Renal cortex interstitium (tissue), 15 donors: ENCODE measurements at places on chromosomes 16 and 17.

- no peak for DNase-seq
Observed at GRCh38 chr17:6857904-6858303, 26.4 kb upstream of the TEKT1 start.

DNA sequence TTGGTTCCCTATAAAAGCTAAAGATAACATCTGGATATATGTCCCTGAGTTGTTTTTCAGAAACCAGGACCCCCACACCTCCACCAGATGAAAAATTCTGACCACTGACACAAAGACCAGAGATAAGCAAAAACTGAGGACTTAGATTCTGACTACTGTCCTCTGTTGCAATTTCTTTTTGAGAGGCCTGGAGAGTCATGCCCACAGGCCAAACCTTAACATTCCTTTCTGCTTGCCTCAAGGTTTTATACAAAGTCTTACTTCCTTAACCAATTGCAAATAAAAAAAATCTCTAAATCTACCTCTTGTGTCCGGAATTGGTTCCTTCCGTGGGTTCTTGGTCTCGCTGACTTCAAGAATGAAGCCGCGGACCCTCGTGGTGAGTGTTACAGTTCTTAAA, 228.5 kb downstream of the ABCC12 start:
- DNase-seq, result no peak

GRCh38 chr17:32311028-32311536, 30.9 kb downstream of the C17orf75 start:
- DNase-seq, result no peak

DNA sequence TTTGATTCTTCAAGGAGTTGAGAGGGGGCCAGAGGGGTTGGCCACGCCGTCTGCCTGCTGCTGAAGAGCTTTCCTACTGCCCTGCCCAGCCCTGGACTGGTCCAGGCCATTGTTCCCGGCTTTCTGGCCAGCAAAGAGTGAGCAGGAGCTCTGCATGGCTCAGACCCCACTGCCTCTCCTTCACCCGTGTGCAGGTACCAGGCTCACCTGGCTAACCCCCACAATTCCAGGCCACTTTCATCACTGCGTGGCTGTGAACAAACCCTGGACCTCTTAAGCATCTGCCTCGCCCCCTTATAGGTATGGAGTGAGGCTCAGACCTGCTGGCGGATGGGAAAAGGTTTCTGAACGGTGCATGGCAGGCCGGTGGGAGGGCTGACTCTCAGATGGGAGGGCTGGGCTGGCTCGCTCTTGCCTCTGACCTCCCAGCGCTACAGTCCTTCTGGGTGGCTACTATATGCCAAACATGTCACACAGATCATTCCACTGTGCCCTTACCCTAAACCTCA, 8.9 kb downstream of the ZNF319 start:
- no peak for DNase-seq

DNA sequence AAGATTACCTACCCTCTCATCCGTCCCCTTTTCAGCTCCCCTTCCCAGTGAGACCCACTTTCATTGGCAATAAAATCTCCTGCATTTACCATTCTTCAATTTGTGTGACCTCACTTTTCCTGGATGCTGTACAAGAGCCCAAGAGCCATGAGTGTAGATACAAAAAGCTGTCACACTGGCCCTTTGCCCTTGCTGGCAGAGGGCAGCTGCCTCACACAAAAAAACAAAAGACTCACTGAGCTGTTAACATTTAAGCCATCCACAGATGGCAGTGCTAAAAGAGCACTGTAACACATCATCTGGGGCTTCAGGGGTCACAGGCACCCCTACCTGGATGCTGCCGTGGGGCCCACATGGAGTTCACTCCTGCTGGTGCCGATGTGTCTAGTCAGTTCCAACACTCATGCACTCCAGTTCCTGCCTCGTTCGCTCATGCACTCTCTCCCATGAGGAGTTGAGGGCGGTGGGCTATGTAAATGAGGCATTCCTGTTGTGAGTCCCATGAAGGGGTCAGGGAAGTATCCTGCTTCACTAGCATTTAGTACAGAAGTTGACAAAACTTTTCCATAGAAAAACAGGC, 123.1 kb downstream of the CA10 start:
- no peak for DNase-seq

DNA sequence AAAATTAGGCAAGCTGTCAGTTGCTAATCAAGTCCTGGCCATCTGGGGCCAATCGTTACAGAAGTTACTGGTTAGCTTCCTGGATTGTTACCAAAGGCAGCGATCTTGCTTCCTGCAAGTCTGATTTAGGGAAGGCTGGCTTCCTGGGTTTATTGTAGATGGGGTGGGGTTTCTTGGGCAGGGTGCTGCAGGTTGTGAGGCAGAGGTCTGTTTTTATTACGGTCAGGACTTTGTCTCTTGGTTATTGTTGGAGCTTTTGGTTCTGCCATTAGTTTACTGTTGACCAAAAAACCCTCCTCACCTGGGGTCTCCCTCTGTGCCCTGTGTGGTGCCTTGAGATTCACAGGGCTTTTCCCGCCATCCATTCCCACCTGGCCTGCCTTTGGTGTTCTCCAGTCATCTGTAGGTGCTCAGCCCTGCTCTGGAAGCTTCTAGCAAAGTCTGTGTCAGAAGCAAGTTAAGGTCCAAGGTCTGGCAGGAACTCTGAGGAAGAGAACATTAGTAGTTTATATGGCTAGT, 36.9 kb downstream of the SLC47A1 start:
- no peak for DNase-seq
